ENCODE measurements at places on chromosomes 12 and 14. TPM values are rescaled to one million over a fixed set of nuclear protein-coding genes. Genes with fewer than 3 reads are reported as not detected.

DNA sequence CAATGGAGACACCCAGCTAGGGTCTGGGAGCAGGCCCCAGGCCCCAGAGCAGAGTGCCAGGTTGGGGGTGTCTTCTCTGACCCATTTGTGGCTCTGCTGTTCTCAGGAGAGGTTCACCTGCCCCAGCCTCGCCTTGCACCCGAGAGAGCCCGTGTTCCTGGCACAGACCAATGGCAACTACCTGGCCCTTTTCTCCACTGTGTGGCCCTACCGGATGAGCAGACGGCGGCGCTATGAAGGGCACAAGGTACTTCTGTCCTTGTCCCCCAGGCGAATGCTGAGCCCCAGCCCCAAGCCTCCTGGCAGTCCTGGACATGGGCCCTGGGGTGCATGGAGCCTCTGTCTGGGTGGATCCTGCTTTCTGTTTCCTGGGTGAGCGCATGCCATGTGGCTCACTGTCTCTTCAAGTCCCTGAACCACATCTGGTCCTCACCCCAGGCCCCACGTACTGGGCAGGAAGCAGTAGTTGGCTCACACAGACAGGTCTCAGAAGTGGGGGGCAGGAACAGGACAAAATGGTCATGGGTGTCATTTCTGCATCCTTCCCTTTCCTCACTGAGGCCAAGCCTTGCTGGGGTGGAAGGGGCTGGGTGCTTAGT lies 58.2 kb downstream of the BEGAIN start:
- no peak for DNase-seq

GRCh38 chr14:59044707-59045106 lies 143.8 kb upstream of the DAAM1 start:
- DNase-seq: no peak

SLC25A47 gene
- total RNA-seq: not detected

RIN3 gene
- total RNA-seq: 20.8 TPM

- no peak for DNase-seq
These were observed 474.8 kb upstream of the TBX3 start for GRCh38 chr12:115158816-115159215.

- no peak for DNase-seq
These were observed 419 bp upstream of the ATXN7L3B start for GRCh38 chr12:74537126-74537706.

DNA sequence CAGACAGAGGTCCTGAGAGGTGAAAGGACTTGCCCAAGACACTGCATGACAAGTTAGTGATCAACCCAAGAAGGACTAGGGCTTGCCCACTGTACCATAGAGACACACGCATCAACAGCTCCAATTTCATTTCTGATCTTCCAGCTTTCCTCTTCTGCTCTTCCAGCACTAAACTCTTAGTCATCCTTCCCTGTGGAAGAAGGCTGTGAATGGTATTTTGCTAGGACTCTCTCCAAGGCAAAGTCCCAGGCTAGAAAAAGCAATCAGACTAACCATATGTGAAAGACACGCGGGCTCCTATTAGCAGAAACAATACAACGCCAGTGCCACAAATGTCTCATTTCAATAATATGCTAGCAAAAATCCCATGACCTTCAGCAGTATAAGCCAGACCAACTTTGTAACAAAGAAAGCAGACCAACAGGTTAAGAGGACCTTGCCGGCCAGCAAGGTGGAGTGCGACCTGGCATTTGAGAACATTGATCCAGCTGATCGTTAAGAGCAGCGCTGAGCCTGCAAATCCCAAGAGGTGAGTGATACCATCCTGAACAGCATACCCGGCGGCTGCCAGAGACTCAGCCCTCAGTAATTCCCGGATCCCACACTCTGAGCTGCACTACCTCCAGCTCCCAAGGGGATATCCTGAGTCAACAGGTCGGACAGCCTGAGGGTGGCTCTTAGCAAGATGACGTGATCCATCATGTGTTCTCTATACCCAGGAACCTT lies 132.5 kb downstream of the FOXN3 start:
- peak; percentile 32 for DNase-seq

TAS2R20 gene
- total RNA-seq: 2.2 TPM

- no peak for DNase-seq
These were observed 30.9 kb downstream of the SLC35F4 start for GRCh38 chr14:57834961-57835360.

- DNase-seq: no peak
These were observed 1.6 kb upstream of the TAPBPL start for GRCh38 chr12:6450091-6450868.

FSCB gene
- not detected for total RNA-seq

DNA sequence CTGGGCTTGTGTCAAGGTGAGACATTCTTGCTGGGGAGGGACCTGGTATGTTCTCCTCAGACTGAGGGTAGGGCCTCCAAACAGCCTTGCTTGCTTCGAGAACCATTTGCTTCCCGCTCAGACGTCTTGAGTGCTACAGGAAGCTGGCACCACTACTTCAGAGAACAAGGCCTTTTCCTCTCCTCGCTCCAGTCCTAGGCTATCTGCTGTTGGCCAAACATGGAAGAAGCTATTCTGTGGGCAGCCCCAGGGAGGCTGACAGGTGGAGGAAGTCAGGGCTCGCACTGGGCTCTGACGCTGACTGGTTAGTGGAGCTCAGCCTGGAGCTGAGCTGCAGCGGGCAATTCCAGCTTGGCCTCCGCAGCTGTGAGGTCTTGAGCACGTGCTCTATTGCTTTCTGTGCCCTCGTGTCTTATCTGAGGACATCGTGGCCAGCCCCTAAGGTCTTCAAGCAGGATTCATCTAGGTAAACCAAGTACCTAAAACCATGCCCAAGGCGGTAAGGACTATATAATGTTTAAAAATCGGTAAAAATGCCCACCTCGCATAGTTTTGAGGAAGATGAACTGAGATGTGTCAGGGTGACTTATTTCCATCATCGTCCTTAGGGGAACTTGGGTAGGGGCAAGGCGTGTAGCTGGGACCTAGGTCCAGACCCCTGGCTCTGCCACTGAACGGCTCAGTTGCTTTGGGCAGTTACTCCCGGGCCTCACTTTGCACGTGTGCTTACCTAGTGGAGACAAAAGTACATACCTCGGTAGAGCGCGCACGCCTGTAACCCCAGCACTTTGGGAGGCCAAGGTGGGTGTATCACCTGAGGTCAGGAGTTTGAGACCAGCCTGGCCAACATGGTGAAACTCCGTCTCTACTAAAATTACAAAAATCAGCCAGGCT lies 4.3 kb downstream of the GAPDH start:
- DNase-seq: no peak

DNA sequence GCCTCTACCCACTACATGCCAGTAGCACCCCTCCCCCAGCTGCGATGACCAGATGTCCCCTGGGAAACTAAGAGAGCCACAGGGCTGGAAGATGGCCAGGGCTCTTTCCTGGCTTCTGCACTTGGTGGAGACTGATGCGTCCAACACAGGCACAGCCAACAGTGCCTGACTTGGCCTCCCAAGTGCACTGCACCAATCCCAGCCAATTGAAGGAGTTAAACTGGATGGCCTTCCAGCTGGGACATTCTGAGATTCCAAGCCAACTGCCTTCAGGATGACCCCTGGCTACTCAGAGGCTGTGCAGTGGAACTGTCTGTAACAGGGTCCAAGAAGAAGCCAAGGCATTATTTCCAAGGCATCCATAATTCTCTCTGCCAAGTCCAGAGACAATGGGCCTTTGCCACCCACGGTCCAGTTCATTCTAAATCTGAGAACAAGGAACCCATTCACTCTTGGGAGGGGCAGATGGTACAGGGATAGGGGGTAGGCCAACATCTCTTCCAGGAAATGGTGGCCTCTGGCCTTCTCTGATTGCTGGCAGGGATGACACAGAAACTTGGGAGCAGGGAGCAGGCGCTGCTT lies 35.2 kb downstream of the PRIMA1 start:
- DNase-seq: no peak

GRCh38 chr12:47415054-47415453 lies 290.8 kb downstream of the RPAP3 start:
- DNase-seq: no peak

CLEC1A gene
- 22.5 TPM for total RNA-seq

- no peak for DNase-seq
These were observed 27.8 kb upstream of the BHLHE41 start for GRCh38 chr12:26152507-26153102.
